ENCODE measurements at places on chromosomes 3 and 15. TPM values are rescaled to one million over a fixed set of nuclear protein-coding genes. Genes with fewer than 3 reads are reported as not detected.

The FAM81A gene
- polyA plus RNA-seq, result 0.49 TPM

The A4GNT gene
- polyA plus RNA-seq, result not detected

The HOMER2 gene
- 22.4 TPM for polyA plus RNA-seq

The GPR149 gene
- polyA plus RNA-seq, result 0.14 TPM

The POTEB gene
- polyA plus RNA-seq, result not detected

The IQCF2 gene
- not detected for polyA plus RNA-seq

The ST3GAL6 gene
- 5.7 TPM for polyA plus RNA-seq

The KNG1 gene
- 0.06 TPM for polyA plus RNA-seq

GRCh38 chr3:87333393-87333892 lies 57.1 kb upstream of the POU1F1 start:
- DNase-seq, result no peak

- no peak for DNase-seq
Observed at GRCh38 chr3:44132061-44132460, 109.6 kb upstream of the TOPAZ1 start.

- DNase-seq, result no peak
Observed at GRCh38 chr3:171225708-171226107, 199.2 kb upstream of the SLC2A2 start.

DNA sequence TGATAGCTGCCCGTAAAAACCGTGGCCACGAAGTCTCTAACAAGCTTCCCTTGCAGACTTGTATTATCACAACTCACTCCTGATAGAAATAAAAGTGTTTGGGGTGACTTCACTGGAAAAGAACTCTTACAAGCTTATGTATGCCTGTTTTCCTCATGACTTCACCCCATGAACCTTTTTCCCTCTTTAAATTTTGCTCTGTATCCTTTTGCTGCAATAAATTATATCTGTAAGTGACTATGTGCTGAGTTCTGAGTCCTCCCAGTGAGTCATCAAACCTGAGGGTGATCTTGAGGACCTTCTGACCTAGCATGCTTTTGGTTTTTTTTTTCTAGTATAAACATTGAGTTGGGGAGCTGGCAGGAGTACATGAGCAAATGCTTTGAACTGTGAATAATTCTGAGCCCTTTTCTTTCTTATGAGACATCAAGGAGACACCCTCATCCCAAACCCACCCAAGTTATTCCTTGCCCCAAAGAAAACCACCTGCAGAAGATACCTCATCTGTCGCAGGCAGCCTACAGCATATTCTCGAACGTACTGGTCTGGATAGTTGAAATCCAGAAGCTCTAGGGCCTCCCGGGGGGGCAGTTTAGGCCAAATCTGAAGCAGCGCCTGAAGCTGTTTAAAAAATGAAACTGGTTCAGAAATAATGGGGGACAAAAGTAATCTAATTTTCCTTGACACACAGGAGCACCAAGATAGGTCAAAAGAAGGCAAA lies 85.9 kb downstream of the FAIM start:
- DNase-seq, result no peak

DNA sequence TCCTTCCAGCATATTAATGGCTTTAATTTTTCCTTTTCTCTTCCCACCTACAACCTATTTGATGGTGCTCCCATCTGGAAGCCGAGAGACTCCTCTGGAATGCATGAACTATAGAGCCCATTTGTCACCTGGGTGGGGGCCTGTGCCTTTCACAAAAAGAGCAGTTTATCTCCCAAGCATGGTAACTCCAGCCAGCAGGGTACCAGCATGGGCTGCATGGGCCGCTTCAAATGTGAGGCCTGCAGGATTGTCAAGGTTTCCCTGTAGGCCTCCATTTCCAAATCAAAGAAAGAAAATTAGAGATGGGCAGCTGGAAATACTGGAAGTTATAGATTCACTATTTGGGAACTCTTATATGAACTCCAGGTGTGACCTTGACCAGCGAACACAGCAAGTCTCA lies 50.7 kb upstream of the SKOR1 start:
- DNase-seq, result no peak

DNA sequence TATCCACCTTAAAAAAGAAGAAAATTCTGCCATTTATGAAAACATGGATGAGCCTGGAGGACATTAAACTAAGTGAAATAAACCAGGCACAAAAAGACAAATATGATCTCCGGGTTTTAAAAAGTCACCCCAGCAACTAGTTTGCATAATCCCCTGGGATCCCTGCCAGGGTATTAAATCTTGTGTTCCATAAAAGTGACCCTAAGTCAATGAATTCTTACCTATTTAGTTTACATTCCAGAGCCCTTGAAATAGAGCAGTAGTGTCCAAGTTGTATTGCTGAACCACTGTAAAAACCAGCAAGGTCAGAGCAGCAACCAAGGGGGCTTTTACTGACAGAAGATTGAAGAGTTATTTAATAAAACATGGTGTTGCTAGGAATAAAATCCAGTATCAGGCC lies 716.8 kb upstream of the BCHE start:
- DNase-seq, result no peak

- DNase-seq, result no peak
Observed at GRCh38 chr15:51450001-51450400, 108.5 kb downstream of the GLDN start.

- DNase-seq, result no peak
Observed at GRCh38 chr3:185503521-185503920, 4.7 kb upstream of the TMEM41A start.

GRCh38 chr15:56460071-56460470 lies 4.9 kb downstream of the MNS1 start:
- DNase-seq, result no peak

- no peak for DNase-seq
Observed at GRCh38 chr3:131353016-131353877, 28.3 kb upstream of the NUDT16 start.

DNA sequence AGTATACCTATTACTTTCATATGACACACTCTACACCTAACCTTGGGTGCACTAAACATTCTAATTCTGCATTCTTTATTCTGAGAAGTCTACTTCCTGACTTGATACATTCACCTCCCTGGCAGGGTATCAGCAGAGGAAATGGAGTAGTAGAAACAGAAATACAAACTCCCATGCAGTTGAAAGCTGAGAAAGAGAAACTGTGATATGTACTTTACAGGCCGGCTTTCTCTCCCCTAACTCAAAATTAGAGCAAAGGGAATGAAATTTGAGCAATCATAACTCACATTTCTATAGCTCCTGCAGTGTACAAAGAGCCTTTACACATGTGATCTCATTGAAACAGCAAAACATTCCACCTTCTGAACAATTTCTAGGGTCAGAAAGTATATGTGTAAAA lies 135.5 kb upstream of the COL8A1 start:
- DNase-seq, result no peak

GRCh38 chr3:65712140-65712539 lies 326.6 kb downstream of the MAGI1 start:
- DNase-seq, result peak; percentile 40

DNA sequence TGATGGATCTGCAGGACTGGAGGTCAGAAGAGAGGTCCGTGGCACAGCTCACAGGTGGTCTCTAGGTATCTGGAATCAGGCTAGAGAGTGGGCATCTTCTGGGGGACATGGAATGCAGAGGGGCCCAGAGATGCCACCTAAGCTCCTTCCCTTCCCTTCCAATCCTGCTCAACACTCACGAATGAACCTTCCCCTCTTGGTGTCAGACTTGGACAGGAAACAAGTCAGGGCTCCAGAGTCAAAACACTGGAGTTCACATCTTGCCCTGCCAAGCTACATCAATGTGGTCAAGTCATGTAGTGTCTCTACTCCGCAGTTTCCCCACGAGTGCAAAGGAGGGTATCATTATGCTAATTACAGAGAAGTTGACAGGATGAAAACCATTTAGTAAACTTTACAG lies 16.0 kb upstream of the RBPMS2 start:
- no peak for DNase-seq

Data from hindlimb muscle (tissue), 1 donor.